ENCODE measurements at places on chromosomes 4 and X.
A peak's percentile ranks its signal among the peaks of the same experiment; 100 is the strongest.

DNA sequence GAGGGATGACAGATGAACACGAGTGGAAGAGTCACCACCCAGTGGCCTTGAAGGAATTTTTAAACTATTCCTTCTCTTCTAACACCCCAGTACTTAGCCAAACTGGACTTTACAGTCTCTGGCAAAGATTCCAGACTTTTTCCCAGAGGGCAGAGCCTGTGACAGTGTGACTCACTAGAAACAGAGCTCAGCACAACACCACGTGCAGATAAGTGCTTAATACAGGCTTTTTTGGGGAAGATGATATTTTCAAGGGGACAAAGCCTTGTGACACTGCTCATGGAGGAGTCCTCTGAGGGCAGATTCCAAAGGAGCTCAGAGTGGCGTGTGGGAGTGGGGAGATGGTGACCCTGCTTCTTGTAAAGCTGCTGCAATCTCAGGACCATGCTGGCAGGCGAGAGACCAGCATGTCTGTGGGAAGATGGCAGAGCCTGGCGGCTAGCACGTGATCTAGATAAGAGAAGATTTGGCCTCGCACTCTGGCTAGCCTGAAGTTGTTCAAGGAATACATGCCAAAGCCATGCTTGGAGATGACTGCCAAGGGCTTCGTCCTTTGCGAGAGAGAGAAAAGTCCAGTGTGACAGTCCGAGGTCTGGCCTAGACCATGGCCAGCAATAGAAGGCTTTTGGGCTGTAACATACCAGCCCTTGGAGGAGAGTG, 2.4 kb downstream of the RAB33A start:
- DNase-seq, result no peak

- peak; percentile 25 for DNase-seq
These were observed 546 bp downstream of the ZRSR2 start for GRCh38 chrX:15790769-15791290.

- no peak for DNase-seq
These were observed 240.1 kb upstream of the NOCT start for GRCh38 chr4:138775489-138775888.

GRCh38 chrX:41245641-41246040, 88.3 kb upstream of the DDX3X start:
- DNase-seq, result no peak

- DNase-seq, result no peak
These were observed 501.9 kb downstream of the GABRG1 start for GRCh38 chr4:45621971-45622370.

DNA sequence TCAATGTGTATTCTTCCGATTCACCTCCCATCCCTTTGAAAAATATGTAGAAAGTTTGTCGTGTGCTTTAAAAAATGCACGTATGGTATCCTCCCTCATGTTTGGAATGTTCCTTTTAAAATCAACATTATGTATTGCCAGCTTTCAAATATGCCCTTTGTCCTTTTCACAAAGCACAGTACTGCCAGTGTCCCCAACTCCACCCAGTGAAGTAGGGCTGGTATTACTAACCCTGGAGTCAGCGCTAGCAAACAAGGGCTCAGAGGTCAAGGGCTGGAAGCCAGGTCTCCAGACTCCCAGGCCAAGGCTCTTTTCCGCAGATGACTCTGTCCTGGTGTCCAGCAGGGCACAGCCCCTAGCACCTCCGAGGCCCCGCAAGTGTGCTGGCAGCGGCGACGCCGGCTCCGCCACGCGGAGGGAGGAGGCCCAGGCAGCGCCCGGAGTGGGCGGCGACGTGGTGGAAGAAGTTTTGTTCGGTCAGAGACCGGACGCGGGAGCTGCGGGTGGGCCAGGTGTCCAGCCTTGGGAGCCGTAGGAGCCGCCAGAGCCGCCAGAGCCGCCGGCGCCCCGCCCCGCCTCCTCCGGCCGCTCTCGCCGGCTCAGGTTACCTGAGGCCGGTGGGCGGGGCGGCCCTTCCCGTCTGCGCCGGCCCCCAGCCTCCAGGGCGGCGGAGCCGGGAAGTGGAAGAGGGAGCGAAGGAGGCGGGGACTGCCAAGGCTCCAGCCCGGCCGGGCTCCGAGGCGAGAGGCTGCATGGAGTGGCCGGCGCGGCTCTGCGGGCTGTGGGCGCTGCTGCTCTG, at the start of gene IL13RA1:
IL13RA1 (plus strand) TSS at position 720 of the 799 bp plus-strand sequence; CDS start at position 753, 33 bp downstream.
- peak; percentile 57 for DNase-seq

GRCh38 chr4:59994118-59994517, 1206.0 kb upstream of the ADGRL3 start:
- no peak for DNase-seq

- peak; percentile 7 for DNase-seq
These were observed 40.0 kb downstream of the RIPPLY1 start for GRCh38 chrX:106862972-106863688.

GRCh38 chrX:109760209-109760921, 27.3 kb upstream of the ACSL4 start:
- DNase-seq, result no peak

GRCh38 chrX:69238887-69239231, 73.6 kb upstream of the PJA1 start:
- no peak for DNase-seq

- DNase-seq, result no peak
These were observed 18.9 kb downstream of the RPS4X start for GRCh38 chrX:72258174-72258573.

- DNase-seq, result no peak
These were observed 328.5 kb upstream of the AGA start for GRCh38 chr4:177770776-177771175.

DNA sequence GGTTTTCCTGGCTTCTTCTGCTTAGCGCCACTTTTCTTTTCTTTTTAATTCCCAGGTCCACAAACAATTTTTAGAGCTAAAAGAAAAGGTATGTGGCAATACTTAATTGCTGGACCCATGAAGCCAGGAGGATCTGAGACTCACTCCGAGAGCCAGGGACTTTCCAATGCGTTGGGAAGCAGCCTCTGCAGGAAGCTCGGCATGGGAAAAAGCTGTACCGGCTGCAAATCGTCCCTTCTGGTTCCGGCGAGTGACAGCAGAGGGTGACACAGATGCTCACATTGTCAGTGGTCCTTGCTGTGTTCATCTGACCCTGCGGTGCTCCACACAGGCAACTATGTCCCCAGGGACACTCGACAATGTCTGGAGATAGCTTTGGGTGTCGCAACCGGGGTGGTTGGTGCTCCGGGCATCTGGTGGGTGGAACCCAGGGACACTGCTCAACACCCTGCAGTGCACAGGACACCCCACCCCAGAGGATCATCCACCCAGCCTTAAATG, 164.0 kb downstream of the PRKX start:
- DNase-seq, result no peak

- no peak for DNase-seq
These were observed at the start of gene ZNF185 for GRCh38 chrX:152897222-152898131. TSS of gene ZNF185 (plus strand) at chrX:152898067. CDS start at chrX:152914490, 16,423 bp downstream.

GRCh38 chrX:85109235-85109634, 105.6 kb downstream of the APOOL start:
- no peak for DNase-seq

GRCh38 chr4:36386691-36387090, 105.3 kb downstream of the DTHD1 start:
- peak; percentile 23 for DNase-seq

- DNase-seq, result no peak
These were observed 353.8 kb upstream of the PABPC5 start for GRCh38 chrX:91080822-91081221.

- DNase-seq, result no peak
These were observed 816.1 kb upstream of the TENM3 start for GRCh38 chr4:181427076-181427475.

GRCh38 chr4:183936574-183937345, 31.7 kb downstream of the STOX2 start:
- DNase-seq, result no peak

GRCh38 chr4:56326363-56326762, 60.9 kb downstream of the AASDH start:
- DNase-seq, result no peak

DNA sequence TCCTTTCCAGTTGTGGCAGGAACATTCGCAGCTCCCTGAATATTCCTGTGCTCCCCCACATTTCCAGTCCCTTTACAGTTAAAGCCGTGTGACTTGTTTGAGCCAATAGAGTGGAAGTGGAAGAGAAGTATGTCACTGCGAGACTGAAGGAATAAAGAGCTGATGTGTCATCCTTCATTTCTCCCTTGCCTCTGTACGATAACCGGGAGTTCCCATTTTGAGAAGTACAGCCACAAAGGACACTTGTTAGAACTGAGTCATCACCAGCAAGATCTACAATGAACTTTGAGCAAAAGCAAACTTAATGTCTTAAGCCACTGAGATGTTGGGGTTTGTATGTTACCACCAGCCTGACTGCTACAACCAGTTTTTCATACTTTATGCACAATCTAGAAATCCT, 92.3 kb downstream of the SPRY1 start:
- DNase-seq, result peak; percentile 86

GRCh38 chrX:103442536-103442901, 66.2 kb downstream of the BEX3 start:
- no peak for DNase-seq

GRCh38 chr4:105196523-105197145, 50.0 kb downstream of the TET2 start:
- peak; percentile 91 for DNase-seq

- DNase-seq, result no peak
These were observed 145.3 kb downstream of the ATRX start for GRCh38 chrX:77640702-77641101.

DNA sequence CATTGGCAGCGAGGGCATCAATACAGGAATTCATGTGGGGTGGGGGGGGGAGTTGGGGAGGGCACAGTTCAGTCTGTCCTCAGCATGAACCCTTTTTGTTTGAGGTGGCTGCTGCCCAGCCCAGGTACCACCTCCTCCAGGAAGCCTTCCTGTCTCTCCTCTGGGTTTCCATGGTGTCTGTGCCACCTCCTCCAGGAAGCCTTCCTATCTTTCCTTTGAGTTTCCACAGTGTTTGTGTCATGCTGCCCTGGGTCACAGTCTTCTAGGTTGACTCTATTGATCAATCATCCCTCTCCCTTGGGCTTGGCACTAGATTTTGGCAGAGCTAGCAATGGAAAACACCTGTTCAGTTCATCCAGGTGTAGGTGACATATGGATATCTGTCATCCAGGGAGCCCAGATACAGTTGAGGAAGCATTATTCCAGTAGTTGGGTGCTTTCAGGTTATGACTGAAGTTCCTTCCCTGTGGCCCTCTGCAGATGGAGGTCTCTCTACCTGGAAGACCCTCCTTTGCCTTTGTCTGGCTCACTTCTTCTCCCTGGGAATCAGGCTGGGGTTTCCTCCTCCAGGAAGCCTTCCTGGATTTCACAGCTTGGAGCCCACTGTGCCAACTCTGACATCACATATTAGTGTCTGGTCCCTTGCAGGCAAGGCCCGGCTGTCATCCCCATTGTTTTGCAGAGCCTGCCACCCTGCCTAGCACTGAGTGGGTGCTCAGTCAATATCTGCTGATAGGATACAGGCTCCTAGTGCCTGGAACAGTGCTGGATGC, 96.6 kb downstream of the SORCS2 start:
- DNase-seq, result no peak

DNA sequence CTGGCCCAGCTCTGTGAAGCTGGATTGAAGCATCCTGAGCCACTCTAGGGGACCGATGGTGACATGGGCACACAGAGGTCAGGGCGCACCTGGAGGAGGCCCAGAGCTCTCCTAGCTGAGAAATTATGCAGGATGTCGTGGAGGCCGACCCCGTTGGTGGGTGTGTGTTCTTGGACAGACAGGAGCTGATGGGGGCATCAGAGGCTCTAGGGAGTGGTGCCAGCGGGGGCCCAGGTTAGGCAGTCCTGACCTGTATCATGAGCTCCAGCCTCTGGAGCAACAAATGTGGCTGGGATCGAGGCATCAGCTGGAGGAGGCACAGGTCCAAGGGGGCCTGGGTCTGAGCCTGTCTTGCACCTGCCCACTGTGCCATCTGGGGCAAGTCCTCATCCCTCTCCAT, 124.6 kb upstream of the PSAPL1 start:
- DNase-seq, result no peak

DNA sequence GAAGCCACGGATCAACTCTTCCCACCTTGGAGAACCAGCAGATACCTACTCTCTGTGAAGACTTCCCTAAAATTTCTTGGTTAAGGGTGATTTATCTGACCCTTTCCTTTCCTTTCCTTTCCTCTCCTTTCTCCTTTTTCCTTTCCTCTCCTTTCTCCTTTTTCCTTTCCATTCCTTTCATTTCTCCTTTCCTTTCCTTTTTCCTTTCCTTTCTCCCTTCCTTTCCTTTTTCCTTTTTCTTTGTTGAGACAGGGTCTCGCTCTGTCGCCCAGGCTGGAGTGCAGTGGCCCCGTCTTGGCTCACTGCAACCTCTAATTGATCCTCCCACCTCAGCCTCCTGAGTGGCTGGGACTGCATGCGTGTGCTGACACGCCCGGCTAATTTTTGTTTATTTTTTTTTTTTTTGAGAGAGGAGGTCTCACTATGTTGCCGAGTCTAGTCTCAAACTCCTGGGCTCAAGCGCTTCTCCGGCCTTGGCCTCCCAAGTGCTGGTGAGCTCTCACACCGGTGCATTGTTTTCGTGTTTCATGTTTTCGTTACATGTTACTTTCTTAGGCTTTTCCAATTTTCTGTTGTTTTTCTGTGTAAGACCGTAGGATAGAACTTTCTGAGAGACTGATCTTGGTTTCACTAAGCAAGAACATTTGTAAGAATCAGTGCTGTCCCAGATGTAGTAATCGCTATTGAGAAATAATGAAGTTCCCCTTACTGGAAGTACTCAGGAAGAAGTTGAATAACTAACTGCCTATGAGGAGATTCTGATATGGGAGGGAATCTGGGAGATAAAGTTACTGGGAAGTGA, 2.0 kb downstream of the TMEM165 start:
- peak; percentile 95 for DNase-seq

DNA sequence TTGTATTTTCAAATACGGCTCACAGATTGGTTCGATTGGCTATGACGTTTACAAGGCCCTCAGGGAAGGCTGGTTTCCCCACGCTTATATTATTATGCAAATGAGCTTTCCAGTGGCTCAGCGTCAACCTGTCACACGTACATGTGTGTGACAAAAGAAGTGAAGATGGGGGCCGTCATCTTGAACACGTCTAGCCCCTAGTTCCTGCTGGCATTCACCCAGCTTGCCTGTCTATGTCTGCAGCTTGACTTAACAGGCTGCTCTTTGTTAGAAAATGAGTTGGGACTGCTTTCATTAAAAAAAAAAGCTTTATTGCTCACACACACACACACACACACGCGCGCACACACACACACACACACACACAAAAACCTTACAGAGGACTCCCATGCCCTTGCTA, 283.6 kb upstream of the CTSO start:
- DNase-seq, result no peak

DNA sequence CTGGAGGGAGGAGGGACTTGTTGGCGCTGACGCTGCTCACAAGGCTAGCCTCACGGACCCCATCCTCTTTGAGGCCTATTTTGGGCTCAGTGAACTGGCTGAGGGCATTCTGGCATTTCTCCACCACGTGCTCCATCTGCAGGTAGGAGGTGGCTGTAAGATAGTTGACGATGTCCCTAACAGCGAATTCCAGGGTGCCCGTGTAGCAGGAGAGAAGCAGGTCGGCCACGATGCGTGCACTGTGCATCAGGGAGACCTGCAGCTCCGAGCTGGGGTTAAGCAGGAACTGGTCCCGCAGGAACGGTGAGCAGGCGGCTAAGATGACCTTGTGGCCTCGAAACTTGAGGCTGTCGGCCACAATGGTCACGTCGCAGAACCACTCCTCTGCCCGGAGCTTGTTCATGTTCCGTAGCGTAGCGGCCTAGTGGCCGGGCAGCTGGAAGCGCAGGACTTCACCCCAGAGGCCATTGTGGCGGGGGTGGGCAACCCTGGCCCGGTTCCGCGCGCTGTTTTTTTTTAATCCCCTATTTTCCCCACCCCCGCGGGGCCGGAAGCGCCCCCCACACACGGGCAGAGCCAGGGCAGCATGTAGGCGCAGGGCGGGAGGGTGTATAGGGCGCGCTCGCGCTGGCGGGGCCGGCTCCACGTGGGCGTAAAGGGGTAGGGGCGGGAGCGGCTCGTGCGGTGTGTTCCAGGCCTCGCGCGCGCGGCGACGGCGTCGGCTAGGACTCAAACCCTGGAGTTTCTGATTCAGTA, 73.2 kb downstream of the UBE2K start:
- DNase-seq, result no peak
